ENCODE measurements at places on chromosomes 2 and 18.

- DNase-seq = no peak
Measured at GRCh38 chr2:220521551-220521950, 894.1 kb downstream of the SLC4A3 start.

DNA sequence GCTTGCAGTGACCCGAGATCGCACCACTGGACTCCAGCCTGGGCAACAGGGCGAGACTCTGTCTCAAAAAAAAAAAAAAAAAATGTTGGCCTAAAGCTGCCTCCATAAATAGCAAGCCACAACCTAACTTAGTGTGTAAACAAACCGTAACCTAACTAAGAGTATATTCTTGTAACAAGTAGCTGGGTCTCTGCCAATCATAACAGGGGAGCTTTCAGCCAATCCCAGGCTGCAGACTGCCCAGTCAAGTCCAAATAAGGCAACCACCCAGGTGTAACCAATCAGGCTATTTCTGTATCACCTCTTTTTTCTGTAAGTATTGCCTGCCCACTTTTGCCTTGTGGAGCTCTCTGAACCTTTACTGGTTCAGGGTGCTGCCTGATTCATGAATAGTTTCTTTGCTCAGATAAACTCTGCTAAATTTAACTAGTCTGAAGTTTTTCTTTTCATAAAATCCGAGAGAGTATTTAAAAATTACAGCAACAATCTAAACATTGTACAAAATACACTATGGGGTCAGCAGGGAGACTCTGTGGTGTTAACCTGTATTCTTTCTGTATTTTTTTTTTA lies 4.5 kb downstream of the PSTPIP2 start:
- DNase-seq = no peak

GRCh38 chr2:224860786-224861185 lies 144.6 kb upstream of the CCDC195 start:
- DNase-seq = no peak

DNA sequence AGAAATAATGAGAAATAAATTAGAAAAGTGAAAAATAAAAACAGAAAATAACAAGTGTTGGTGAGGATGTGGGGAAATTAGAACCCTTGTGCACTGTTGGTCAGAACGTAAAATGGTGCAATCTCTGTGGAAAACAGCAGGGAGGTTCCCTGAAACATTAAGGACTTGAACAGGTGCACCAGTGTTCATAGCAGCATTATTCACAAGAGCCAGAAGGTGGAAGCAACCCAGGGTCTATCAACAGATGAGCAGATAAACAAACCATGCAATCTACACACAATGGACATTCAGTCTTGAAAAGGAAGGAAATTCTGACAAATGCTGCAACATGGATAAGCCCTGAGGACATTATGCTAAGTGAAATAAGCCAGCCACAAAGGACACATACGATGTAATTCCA lies 58.2 kb upstream of the TFCP2L1 start:
- no peak for DNase-seq

GRCh38 chr18:12307701-12308385 lies at the start of gene TUBB6:
Gene TUBB6 (plus strand): TSS chr18:12308241. CDS start chr18:12308293, 52 bp downstream.
- peak; percentile 94 for DNase-seq
